ENCODE measurements at places on chromosomes 7 and 10.

DNA sequence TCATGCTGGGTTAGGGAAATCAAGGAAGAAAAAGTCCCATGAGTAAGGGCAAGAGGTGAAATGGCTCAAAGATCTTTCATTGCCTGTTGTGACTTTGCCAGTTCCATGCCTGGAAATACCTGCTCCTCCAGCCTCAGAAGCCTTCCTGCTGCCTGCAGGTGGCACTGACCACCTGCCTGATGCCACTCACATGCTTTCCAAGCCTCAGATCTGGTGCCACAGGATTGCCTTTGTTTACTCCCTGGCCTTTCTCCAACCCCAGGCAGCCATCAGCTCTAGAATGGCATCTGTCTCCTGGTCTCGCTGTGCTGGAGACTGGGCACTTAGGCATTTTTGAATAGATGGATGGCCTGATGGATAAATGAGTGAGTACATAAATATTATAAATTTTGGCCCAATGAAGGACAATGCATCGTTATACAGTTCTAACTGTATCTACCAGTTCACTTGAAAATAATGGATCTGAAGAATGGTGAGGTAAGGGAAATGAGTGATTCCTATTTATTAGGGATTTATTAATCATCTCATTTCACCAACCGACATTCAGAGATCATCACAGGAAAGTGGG, 657.2 kb downstream of the INHBA start:
- no peak for DNase-seq

DNA sequence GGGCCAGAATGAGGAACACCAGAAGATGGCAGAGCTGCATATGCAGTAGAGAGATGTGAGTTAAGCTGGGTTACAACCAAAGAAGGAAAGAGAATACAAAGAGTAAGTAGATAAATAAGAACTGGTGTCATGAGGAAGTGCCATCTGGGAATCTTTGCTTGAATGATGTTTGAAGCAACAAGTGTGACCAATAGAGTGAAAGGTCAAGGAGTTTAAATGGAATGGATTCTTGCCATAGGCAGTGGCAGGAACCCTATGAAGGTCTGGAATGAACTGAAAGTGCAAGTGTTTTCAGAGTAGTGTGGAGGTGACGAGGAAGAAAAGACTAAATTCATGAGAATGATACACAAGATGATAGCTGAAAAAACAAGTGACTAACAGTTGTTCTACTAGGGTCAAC, 21.6 kb downstream of the MEST start:
- no peak for DNase-seq

DNA sequence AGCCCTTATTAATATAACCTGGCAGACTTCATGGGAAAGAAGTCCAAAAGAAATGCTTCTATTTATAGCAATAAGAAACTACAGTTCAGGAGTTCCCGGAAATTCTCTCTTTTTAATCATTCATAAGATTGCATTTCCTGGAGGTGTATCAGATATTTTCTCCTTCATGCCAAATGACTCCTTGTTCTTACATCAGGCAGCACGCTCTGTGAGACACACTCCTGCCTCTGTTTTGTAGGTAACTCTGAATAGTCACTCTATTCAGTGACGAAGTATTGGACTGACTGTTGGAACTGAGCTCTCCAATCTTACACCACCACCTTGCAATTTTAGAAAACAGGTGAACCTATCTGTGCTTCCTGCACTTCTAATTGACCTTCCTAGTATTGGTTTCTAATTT, 78.7 kb upstream of the MSRB2 start:
- DNase-seq = no peak

DNA sequence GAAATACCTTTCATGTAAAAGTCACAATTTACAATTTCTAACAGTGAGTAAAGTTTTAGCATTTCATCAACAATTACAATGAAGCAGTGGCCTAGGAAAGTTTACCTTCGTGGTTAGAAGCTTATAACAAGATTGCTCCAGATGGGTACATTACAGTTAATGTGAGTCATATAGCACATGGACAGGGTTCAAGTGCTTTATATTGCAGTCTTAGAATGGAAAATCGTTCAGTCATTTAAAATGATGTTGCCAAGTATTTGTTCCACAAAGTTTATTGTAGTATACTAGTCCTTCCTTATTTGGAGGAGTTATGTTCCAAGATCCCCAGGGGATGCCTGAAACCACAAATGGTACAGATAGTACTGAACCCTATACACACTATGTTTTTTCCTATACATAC, 174.6 kb upstream of the TARP start:
- DNase-seq = peak; percentile 48

- DNase-seq = no peak
These were observed 9.1 kb upstream of the CXCL12 start for GRCh38 chr10:44393834-44394547.

- DNase-seq = no peak
These were observed 133.2 kb upstream of the SVIL start for GRCh38 chr10:29767968-29768367.

DNA sequence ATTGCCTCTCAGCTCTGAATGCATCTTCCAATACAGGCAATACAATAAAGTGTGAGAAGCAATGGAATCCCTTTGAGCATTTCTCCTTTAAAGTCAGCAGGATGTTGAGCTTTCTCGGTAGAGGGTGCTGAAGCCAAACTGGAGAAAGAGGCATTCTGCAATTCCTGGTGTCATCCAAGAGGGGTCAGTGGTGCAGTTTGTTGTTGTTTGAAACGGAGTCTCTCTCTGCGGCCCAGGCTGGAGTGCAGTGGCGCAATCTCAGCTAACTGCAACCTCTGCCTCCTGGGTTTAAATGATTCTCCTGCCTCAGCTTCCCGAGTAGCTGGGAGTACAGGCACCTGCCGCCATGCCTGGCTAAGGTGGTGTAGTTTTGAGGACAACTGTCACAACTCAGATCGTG, 486.5 kb downstream of the CALN1 start:
- DNase-seq = no peak

DNA sequence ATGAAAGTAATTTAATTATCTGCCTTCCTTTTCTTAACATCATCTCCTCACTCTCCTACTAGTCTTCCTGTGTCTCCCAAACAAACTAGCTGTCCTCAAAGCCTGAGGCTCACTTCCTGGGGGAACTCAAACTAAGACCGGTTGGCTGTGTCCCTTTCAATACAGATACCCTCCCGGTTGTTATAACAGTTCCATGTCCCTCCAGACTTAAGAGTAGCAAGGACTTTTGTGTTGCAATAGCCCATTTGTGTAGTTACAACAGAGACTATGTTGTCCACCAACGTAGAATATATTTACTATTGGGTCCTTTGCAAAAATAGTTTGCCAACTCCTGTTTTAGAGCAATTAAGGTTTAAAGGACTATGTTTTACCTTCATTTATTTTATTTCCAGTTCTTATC, 8.6 kb upstream of the TARP start:
- DNase-seq = no peak

GRCh38 chr7:25408012-25408687, 179.9 kb upstream of the NPVF start:
- DNase-seq = no peak

DNA sequence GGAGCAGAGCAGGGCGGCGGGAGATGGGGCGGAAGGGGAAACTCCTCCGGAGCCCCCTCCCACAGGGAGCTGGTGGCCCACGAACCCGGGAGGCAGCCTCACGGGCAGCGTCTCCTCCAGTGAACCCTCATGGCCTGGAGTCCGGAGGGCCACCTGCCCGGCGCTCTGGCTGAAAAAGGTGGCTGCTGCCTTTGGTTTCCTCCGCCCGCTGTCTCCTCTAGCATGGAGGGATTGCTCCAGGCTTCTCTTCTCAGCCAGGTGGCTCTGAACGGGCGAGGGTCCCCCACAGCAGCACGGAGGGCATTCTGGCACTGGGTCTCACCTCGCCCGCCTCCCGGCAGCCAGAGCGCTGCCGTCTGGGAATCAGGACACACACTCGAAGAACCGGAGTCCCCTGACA, 177.3 kb upstream of the PFKP start:
- no peak for DNase-seq

- no peak for DNase-seq
These were observed 12.9 kb downstream of the BAG3 start for GRCh38 chr10:119663866-119664698.

- DNase-seq = no peak
These were observed 4.9 kb downstream of the ACADSB start for GRCh38 chr10:123013456-123014419.

- DNase-seq = no peak
These were observed 17.1 kb downstream of the MBL2 start for GRCh38 chr10:52755297-52756062.

DNA sequence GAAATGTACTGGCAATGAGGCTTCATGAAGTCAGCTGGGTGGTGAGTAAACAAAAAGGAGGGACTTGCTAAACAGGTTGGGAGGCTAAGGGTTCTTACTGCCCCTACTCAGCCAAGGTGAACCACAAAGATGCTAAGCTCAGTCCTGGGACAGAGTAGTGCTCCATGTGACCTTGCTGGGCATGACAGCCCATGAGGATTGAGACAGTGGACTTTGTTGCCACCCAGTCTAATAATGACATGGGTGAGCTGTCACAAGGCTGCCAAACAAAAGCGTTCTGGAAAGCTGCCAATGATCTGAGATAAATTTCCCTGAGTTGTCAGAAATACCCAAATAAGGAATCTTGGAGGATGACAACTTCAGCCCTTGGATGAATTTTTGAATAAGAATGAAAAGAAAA, 75.2 kb downstream of the CLEC2L start:
- no peak for DNase-seq

DNA sequence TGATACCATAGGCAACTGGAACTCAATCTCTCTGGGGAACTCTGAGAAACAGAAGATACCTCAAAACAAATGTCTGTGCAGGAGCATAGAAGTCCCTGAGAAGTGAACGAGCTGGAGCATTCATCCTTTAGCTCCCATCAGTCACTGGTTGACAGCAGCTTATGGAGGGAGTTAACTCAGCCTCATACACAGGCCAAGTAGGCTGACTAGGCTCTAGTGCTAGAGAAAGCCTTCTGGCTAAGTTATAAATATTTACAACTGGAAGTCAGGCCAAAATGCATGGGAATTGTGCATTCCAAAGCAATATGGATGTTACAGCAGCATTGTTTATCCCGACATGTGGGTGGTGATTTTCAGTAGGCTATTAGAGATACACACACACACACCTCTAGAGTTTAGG, 66.5 kb downstream of the ANK3 start:
- DNase-seq = no peak

DNA sequence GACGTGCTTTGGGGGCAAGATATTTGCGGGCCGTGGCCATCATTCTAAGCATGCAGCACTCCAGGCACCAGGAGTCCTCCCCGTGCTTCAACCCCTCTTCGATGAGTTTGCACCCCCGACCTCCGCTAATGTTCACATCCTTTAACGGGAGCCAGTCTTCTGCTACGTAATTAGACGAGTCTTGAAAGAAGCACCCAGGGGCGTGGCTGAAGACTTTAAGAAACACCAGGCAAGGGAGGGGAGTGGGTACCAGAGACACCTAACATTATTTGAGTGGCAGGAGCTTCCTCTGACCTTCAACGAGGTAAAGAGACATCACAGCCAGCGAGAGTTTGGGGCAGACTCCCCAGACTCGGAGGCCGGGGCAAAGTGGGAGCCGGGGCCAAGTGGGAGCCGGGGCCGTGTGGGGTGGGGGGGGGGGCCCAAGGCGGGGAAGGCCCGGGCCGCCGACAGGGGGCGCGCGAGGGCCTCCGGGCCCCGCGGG, 31.1 kb upstream of the TOMM7 start:
- no peak for DNase-seq

DNA sequence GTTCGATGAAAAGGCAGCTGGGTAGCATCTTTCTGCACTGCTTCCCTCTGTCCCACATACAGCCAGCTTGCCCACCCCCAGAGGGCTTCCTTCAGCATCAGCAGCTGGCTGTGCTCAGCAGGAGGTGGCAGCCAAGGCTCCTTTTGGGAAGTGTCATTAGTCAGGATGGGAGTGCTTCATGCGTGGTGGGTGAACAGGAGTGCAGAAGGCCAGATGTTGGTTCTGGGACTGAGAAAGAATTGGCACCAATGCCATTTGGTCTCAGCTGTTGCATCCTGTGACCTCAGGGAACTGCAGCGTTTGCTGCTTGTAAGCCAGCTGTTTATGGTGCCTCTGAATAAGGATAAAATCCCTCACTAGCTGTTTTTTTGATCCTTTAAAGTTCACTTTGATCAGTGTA, 131.1 kb upstream of the SORCS3 start:
- peak; percentile 12 for DNase-seq

- DNase-seq = no peak
These were observed 104.2 kb downstream of the FAM204A start for GRCh38 chr10:118237930-118238329.

DNA sequence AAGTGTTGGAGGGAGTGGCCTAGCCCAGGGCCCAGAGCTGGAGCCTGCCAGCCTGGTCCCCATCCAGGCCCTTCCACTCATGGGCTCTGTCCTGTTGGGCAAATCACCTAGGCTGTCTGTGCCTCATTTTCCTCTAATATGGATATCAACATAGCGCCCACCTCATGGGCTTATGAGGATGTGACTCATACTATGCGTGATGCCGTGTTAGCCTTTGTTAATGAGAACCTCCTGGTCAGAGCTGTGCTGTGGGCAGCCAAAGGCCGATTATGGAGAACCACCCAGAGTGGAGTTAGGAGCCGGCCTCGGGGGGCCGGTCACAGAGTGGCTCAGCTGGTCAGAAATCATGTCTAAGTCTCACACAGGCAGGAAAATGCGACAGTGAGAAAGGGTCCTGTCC, 306.4 kb downstream of the PAXIP1 start:
- no peak for DNase-seq

DNA sequence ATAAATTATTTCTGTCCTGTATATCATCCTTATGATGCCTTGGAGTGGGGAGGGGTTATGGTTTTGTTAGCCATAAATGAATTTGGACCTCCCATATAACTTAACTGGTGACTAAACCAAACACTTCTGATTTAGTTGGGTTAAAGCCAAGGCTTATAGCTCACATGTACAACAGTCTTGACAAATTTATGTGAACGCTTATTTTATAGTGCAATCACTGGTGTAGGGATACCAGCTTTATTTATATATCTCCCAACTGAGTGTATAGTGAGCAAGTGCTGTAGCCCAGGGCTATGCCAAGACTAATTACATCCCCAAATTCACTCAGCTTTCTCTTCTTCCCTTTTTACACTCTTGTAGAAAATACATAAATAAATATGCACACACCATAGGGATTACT, 956.2 kb downstream of the SORCS3 start:
- DNase-seq = no peak

DNA sequence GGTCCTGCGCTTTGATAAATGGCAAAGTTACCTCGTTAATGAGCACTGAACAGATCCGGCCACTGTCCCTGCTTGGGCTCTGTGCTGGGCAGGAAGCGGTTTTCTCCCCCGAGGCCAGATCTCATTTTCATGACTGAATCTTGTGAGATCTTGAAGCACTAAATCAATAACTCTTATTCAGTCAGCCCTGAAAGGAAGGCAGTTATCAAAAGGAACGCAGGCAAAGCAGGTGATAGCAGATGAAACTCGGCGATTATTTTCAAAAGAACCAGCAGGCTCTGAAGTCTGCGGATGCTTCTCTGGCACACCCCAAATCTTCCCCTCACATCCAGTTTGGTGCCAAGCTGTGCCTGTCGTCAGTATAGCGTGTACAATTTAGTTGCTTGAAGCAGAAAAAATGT, 228.7 kb downstream of the BAMBI start:
- DNase-seq = no peak

DNA sequence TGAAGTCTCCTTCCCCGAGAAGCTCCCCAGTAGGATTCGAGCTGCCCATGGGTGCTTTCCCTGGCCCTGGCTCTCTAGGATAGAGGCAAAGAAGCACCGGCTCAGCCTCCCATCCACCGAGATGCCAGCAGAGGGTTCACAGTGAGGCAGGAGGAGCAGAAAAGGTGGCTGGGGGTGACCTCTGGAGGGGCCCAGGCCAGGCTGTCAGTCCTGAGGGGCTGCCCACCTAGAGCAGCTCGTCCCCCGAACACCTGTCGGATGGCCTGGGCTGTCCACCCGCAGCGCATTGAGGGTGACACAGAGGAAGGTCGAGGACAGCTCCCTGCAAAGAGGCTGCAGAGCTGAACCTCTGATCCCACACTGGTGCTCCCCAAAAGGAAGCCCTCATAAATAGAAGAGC, 167.2 kb upstream of the PPP2R2D start:
- no peak for DNase-seq
